ENCODE measurements at places on chromosomes 1 and 21.

DNA sequence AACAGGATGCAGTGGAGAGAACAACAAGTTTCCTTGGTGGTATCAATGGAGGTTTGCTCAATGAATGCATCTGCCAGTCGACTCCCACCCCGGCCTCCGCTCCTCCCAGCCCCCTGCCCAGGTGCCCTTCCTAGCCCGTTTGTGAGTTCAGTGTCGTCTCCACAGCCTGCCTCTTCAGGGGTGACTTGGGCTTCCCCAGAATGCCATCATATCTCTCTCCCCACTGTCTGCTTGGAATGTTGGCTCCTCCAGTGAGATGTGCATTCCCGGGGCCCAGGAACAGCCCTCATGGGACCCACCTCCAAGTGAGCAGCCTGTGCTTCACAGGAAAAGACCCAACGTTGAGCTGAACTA is 30.5 kb downstream of the MATN1 start:
- DNase-seq = no peak

DNA sequence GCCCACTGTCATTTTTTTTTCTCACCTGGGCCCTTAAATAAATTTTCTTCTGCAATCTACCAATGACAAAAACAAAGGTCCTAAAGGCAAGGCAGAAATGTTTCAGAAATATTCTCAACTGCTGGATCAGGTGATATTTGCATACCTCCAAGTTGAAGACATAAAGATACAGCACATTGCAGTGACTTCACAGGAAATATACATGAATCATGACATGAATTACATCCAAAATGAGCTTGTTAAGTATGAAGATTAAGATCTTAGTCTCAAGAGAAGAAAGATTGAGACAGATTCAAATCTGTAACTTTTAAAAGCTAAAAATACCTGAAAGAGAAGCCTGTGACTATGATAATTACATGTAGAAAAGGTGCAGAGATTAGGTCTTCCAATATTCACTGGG is 207.8 kb downstream of the SIPA1L2 start:
- no peak for DNase-seq

- DNase-seq = no peak
These were observed 4.8 kb upstream of the SLAMF9 start for GRCh38 chr1:159958719-159959380.

DNA sequence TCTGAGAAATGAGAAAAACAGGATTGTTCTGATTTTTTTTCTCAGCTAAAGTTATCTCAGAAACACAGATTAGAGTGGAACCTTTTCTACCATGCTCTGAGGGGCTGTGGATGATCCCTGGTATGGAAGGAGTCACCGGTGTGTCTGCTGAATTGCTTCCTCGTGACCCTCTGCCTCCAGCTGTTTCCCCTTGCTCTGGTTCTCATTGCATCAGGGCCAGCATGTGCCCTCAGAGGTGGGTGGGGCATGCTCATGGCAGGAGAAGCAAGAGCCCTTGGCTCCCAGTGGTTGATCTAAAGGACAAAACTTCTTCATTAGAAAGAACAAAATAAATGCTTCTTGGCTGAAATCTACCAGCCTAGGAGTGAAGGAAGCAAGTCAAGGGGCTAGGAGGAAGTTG is 183.2 kb upstream of the HMCN1 start:
- no peak for DNase-seq

DNA sequence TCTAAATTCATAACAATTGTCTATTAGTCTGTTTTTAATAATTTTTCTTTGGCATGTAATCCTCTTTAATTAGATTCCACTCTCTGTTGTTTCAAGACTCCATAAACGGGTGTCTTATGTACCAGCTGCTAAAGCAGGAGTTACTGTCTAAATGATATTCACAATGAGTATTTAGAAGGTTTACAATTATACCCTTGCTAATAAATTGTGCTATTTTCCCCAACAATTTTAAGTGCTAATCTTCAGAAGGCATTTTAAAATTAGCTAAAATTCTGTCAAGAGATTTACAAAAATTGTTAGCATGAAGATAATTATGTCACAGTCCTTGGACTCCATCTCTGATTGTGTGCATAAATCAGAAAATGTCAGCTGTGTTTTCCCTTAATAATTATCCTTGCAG is 83.7 kb downstream of the DPYD start:
- DNase-seq = no peak

GRCh38 chr1:14996133-14997050 is 157.2 kb upstream of the TMEM51 start:
- DNase-seq = peak; percentile 68

DNA sequence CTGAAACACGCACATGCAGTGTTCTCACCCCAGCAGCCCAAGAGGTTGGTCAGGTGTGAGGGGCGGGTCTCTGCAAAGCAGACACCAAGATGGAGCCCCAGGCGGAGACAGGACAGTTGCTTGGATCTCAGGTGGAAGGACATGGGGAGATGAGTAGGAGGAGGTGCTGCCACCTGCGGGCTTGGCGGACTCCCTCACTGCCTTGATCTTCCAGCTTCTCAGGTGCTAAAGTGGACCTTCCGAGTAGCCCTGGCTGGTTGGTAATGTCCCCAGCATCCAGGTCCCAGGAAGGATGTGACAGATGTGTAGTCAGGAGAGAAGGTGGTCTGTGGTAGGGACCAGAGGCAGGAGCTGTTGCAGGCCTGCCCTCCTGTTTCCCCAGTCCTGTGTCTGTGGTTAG is 114.1 kb downstream of the AJAP1 start:
- DNase-seq = no peak

GRCh38 chr1:67960766-67961165 is 89.7 kb downstream of the DIRAS3 start:
- no peak for DNase-seq

DNA sequence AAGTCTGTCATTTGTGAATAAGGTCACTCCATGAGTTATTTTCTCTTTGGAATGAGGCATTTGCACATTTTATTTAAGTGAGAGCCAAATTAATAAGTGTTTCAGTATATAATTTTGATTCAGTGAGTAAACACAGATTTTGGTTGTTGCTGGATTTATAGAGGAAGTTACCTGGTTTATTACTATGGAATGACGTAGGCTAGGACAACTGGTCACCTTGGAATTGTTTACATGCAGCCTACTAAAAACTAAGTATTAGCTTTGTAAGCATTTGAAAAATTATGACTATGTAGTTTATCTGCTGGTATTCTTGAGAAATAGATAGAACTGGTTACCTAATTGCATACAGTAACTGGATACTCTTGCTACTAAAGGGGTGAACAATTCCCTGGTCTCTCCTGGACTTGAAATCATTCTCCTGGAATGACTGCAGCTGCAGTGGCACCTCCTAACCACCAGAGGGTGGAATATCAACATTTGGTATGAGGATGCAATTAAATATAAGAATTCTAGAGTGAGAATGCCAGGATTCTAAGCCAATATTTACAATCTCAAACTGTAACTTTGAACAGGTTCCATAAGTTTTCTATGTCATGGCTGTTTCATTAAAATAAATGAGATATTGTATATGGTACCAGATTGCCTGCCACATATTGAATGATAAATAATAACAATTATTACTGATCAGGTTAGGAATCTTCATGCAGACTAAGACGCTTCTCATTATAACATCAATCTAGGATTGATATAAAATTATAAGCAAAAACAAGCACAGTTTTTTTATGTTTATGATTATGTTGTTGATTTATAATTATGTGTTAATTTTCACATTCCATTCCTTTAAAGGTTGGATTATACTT is 3.5 kb upstream of the KRTAP27-1 start:
- DNase-seq = peak; percentile 15

GRCh38 chr1:91836331-91837040 is 49.5 kb downstream of the TGFBR3 start:
- DNase-seq = no peak

- no peak for DNase-seq
These were observed 865 bp downstream of the ADPRS start for GRCh38 chr1:36089393-36090121.

DNA sequence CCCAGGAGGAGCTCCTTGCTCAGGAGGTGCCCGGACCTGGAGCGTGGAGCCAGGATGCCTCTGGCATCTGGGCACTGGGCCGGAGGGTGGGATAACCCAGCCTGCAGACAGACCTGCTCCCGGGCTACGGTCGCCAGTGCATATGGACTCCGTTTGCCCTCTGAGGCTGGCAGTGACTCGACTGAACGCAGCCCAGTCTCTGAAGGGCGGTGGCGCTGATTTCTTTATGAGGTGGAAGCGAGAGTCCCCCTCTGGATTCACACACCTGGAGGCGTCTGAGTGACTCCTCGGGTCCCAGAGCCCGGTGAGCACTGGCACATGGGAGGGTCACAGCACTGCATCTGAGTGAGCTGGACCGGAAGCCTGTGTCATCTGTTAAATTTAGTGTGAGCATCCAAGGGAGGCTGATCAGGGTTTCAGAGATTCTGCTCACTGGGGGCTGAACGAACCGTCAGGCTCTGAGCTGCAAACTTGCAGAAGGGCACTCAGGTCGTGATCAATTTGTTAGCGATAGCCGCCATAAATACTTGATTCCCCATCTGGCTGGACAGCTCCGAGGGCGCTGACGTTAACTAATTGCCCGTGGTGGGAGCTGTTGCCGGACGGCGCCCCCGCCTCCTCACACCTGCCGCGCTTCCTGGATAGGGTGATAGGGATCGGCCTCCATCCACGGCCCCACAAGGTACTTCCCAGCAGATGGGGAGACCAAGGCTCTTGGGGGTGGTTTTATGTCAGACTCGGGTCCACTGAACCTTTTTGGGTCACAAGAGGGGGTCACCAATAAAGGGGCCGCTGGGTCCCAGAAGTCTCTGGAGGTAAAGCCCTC is 60.7 kb upstream of the TTC34 start:
- no peak for DNase-seq

DNA sequence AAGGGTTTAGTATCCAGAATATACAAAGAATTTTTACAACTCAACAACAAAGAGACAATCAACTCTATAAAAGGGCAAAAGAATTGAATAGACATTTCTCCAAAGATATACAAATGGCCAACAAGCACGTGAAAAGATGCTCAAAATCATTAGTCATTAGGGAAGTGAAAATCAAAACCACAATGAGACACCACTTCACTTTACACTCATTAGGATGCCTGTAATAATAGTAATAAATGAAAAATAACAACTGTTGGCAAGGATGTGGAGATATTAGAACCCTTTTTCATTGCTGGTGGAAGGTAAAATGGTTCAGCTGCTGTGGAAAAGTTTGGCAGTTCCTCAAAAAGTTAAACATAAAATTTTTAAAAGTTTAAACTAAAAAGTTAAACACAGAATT is 7.0 kb upstream of the ABCD3 start:
- peak; percentile 4 for DNase-seq

- DNase-seq = peak; percentile 17
These were observed 201.2 kb upstream of the L1TD1 start for GRCh38 chr1:61993331-61993961.

DNA sequence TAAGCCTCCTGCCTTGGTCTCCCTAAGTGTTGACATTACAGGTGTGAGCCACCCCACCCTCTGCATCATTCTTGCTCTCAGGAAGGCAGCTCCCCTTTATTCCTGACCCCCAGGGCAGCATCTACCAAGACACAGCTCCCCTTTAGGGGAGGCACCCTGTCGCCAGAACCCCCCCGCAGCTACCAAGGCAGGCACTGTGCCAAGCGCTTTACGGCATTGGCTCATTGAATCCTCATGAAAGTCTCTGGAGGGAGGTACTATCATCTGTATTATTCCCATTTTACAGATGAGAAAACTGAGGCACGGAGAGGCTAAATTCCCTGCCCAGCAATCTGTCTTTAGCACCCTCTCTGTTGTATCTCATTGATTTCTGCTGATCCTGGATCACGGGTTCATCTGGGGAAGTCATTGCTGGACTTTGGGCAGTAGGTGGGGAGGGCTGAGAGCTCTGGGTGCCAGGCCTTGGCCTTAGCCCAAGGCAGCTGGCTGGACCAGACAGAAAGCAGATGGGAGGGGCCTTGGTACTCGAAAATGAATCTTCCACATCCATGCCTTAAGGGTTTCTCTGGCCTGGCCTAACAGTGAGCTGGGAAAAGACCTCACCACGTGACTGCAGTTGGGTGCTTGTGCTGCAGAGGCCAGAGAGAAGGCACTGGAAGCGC is 5.9 kb downstream of the PLOD1 start:
- DNase-seq = no peak

DNA sequence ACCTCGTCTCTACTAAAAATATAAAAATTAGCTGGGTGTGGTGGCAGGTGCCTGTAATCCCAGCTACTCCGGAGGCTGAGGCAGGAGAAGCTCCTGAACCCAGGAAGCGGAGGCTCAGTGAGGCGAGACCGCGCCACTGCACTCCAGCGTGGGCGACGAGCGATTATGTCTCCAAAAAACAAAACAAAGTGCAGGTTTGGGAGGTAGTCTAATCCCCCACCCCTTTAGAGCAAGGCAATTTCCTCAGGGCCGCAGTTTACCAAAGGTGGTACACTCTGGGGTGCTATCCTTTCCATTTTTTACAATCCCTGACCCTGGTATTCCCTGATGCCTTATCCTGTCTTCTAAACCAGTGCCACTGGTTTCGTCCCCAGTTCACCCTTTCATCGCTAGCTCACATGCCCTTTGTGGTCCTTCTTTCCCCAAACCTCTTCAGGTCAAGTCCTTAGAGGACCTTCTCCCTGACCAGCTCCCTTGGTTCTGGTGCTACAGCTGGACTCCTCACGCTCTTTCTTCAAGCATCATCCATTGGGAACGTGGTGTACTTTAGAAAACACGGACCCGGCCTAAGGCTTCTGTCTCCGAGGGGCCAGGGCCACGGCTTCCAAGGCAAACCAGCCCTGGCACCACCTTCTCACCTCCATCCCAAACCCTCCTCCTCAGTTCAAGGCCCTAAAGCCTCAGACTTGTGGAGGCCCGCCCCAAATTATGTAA is 873 bp downstream of the IFT25 start:
- DNase-seq = no peak

DNA sequence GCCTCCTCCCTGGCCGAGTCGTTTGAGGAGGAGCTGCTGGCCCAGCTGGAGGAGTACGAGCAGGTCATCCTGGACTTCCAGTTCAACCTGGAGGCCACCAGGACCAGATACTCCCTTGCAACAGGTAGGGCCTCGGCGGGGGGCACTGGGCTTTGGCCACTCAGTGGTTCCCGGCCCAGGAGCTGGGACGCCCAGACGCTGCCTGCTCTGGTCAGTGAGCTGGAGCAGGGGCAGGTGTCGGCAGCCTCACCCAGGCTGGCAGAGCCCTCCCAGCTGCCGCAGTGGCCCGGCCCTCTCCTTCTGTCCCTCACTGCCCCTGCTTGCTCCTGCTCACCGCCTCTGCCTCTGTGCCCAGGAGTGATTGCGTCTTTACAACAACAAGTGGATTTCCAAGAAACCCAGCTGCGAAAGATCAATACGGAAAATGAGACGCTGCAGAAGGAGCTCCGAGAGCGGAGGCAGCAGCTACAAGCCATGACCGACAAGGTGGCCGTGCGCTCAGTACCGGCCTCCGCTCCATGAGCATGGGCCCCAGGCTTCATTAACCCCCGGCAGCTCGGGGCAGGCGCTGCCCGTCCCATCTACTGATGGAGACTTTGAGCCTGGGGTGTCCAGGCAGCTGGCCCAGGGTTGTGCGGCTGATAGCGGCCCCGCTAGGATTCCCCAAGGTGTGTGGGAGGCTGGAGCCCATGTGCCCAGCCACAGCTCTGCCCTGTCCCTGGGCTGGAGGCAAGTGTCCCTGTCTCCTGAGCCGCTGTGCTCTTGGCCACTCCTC is 9.0 kb upstream of the SMIM1 start:
- no peak for DNase-seq

All from fibroblast of skin of abdomen (primary cell).